ENCODE measurements at places on chromosomes 13 and 19.

- DNase-seq = no peak
Measured at GRCh38 chr13:95440441-95441088, 112.0 kb upstream of the CLDN10 start.

GRCh38 chr13:106078191-106078590 is 457.3 kb downstream of the EFNB2 start:
- no peak for DNase-seq

- DNase-seq = no peak
Measured at GRCh38 chr13:59300355-59301173, 863.2 kb downstream of the DIAPH3 start.

DNA sequence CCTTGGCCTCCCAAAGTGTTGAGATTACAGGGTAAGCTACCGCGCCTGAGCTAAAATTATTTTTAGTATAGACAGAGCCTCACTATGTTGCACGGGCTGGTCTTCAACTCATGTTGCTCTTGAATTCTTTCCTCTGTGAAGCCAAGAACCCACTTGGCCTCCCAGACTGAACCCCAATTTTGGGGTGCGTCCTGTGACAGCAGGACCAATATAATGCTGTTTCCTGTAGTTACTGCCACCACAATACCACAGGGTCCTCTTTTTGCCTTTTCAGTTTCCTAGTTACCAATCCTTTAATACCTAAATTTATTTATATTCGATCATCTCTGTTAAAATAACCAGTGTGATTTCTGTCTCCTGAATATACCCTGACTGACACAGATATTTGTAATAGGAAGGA is 32.9 kb downstream of the TSKS start:
- DNase-seq = no peak

DNA sequence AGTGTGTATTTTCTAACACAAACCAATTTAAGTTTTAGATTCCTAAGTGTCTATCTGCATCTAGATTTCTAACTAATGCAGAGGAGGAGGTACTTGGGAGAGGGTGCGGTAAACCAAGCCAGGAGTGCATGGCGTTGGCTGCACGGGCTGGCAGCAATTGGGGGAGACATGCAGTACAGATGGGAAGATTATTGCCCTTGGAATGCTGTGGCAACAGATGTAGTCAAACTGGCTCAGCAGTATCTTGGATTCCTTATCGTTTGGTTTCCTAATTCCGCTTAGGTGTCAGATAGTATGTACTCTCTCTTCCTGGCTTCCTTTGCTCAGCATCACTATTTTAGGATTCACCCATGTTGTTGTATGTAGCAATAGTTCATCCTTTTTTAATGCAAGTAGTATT is 29.4 kb upstream of the STK24 start:
- no peak for DNase-seq

DNA sequence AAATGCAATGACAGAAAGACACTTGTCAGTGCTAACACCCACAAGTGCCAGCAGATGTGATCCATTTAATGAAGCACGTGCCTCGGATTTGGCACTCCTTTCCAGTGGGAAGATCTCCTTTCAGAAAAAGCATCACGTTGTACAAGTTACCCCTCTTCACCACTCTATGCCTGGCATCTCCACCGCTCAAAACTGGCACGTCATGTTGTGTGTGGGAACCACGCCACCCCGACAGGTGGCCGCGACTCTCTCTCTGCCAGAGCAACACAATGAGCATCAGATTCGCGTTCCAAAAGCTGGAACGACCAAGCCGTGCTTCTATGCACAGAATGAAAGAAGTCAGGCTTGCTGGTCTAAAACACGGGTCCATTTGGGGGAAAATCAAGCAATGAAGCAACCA is 24.3 kb downstream of the TMTC4 start:
- no peak for DNase-seq

DNA sequence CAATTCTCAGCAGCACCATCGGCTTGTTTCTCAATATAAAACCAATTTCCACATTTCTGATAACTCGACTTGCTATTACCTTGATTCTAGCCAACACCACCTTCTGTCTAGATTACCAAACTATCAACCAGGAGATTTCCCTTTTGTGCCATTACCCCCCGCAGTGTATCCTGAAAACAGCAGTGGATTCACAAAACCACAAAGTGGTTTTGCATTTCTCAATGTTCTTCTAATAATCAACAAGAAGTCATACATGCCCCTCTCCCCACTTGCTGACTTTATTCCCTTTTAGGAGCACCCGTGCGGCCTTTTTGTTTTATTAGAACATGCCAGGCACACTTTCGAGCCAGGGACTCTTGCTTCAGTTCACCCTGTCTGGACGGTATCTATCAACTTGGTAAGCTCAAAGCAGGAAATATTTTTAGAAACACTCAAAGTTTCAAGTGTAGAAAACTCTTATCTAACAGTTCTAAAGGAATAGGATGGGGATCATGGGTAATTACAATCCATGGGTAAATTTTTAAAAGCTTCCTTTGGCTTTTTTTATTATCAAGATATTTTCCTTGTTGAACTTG is 967.4 kb downstream of the EFNB2 start:
- no peak for DNase-seq

GRCh38 chr13:40064154-40065097 is 409.0 kb downstream of the COG6 start:
- no peak for DNase-seq

GRCh38 chr13:52862358-52863206 is 14.1 kb upstream of the PCDH8 start:
- DNase-seq = no peak

DNA sequence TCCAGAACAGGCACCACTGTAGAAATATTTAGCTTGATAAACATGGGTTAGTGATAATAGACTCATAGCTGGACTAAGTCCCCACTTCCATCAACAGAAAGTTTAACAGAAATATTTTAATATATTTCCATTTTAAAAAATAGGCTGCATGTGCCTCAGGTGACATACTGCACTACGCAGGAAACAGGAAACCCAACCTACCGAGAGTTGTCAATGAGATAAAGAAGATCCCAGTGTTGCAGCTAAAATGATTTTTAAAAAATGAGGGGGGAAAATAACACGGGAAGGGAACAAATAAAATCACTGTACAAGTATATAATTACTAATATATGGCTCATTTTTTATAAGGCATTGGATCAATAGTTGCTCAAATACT is 154.8 kb downstream of the TBC1D4 start:
- no peak for DNase-seq

GRCh38 chr13:67148161-67148571 is 82.0 kb downstream of the PCDH9 start:
- no peak for DNase-seq

GRCh38 chr13:34044660-34045080 is 226.7 kb downstream of the RFC3 start:
- DNase-seq = peak; percentile 91

- DNase-seq = no peak
Measured at GRCh38 chr13:67549331-67549730, 319.2 kb upstream of the PCDH9 start.

DNA sequence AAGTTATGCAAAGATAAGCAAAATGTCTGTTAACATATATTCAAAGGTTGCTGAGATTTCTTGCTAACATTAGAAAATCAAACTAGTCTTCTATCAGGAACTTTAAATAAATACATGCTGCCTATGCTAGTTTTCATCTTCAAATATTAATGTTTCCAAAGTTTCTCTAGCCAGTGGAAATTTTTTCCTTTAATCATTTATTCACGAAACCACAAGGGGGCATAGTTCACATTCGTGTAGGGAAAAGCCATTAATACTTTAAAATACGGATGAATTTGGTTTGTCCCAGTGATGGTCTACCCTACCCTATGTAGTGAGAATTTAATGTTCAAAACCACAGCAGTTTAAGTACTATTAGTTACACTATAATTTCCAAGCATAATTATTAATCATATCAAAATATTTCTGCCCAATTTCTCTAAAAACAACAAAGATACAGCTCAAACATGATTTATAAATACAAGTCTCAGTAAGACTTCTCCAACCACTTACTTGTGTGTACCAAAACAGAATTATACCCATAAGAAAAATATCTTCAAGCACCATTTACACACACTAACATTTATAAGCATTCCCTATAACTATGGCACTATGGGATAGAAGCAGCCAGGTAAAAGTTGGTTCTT is 16.2 kb downstream of the NUFIP1 start:
- no peak for DNase-seq

GRCh38 chr13:60479273-60479672 is 82.3 kb downstream of the TDRD3 start:
- DNase-seq = no peak
